ENCODE measurements at places on chromosomes 1 and 21. TPM values are rescaled to one million over a fixed set of nuclear protein-coding genes. Genes with fewer than 3 reads are reported as not detected.

DNA sequence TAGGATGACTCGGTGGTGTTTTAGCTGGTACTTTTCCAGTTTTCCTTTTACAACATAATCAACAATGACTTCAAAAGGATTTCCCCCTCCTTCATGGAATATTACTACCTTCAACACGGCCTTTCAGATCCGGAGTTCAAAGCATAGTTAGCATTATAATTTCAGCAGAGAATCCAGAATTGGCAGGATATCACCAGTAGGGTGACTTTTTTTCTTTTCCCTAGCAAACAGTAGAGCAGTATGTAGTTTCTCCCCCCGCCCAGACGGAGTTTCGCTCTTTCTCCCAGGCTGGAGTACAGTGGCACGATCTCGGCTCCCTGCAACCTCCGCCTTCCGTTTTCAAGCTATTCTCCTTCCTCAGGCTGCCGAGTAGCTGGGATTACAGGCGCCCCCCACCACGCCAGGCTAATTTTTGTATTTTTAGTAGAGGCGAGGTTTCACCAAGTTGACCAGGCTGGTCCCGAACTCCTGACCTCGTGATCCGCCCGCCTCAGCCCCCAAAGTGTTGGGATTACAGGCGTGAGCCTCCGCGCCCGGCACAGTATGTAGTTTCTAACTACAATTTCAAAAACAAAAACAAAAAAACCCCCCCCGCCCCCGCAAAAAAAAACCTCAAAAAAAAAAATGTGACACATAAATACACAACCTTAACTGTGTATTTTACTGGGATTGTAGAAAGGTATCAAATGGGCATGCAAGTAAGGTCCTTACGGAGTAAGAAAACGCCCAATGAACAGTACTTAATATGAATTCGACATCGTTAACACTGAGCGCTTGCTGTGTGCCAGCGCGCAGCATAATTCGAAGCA, 1.5 kb upstream of the COX20 start:
- DNase-seq: peak; percentile 92

DNA sequence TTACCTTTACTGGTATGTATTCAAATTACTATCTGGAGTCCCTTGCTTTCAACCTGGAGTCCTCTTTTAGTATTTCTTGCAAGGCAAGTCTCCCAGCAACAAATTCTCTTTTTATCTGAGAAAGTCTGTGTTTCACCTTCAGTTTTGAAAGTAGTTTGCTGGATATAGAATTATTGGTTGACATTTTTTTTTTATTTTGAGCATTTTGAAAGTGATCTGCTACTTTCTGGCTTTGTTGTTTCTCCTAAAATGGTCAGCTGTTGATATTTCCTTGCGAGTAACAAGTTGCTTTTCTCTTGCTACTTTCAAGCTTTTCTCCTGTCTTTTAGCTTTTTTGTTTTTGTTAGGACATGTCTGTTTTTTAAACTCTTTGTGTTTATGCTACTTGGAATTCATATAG, 126.1 kb downstream of the TRIM33 start:
- no peak for DNase-seq

- no peak for DNase-seq
These were observed 357.0 kb downstream of the GPATCH2 start for GRCh38 chr1:217273866-217274265.

GRCh38 chr1:51690285-51690961, 73.5 kb downstream of the OSBPL9 start:
- DNase-seq: no peak

- DNase-seq: no peak
These were observed 108.2 kb downstream of the MAST2 start for GRCh38 chr1:45911634-45912033.

- no peak for DNase-seq
These were observed 158.1 kb downstream of the LTN1 start for GRCh38 chr21:28834335-28835238.

DNA sequence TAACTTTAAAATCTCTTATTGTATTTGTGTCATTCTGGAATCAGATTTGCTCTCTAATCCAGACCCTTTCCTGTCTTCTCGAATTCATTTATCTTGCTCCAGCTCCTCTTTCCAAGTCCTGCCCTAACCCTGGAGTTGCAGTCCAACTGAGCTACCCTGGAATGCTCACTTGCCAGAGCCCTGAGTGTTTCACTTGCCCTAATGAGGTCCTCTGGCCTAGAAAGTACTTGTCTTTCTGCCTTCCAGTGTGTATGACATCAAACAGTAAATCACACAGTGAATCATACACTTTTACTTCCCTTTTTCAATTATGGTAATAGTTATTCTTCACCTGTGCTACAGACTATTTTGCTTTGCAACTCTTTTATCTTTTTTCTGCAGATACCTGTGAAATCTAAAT, 96.9 kb downstream of the NEK7 start:
- DNase-seq: no peak

- DNase-seq: no peak
These were observed 77.6 kb downstream of the RPS6KA1 start for GRCh38 chr1:26607186-26607585.

DNA sequence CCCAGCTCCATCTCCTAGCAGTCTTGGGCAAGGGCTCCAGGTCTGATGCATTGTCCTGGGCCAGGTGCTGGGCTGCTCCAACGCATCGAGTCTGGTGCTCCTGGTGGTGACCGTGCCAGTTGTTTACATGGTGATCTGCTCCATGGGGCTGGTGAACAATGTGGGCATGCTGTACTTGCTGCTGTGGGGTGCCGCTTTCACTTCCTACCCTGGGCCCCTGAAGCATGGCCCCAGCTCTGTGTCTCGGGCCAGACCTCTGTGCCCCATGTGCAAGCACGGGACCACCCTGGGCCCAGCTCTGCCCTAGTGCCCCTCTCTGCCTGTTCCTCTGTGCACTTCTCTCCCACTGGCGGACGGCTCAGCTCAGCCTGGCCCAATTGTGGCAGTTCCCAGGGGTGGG, 119.4 kb downstream of the MAST2 start:
- no peak for DNase-seq

GRCh38 chr21:34838956-34839820, 170.4 kb downstream of the CLIC6 start:
- no peak for DNase-seq

- peak; percentile 92 for DNase-seq
These were observed 22.8 kb downstream of the GABPA start for GRCh38 chr21:25757531-25757930.

DNA sequence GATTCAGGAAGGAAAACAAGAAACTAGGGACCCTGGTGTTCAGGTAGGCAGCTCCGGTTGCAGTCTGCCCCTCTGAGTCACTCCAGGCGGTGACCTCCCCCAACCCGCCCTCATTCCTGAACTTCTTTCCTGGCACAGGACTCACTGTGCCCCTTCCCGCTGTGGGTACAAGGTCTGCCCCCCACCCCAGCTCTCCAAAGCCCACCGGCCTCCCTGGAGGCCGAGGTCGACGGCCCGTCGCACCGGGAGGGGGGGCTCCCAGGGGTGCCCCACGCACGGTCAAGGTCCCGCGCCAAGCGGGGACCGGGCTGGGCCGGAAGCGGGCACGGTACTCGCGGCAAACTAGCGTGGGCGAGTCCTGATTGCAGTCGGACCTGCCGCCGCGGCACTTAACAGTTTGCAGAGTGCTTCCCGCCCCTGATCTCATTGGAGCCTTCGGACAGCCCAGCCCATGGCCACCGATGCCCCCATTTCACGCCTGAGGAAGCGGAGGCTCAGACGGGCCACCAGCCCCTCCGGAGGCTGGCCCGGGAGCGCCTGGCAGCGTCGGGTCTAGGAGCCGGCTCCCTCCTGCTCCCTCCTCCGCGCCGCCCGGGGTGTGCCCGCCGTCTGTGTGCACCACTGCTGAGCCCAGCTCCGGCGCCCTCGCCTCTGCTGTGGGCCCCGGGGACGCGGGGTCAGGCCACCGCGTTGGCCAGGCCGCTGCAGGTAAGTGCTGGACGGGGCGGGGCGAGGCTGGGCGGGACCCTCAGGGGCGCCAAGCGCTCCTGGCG, at the start of gene GJB3:
Gene GJB3, plus strand, starts transcription at position 144 of the 773 bp plus-strand sequence. CDS start 3,549 bp downstream, outside the sequence.
- DNase-seq: no peak

DNA sequence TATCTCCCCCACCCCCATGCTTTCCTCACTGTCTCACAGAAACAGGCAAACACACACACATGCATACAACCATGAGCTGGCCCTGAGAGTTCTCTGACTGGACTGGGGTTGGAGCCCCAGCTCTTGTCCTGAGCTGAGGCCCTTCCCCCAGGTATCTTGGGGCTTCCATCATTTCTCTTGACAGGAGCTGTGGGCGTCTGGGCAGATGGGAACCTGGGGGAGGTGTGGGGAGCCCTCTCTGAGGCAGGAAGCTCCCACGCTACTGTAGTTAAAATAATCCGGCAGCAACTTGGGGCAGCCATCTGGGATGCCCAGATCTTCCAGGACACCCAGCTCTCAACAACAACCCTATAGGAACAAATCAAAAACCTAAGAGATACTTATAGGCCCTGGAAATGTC, 2.7 kb upstream of the KIF21B start:
- no peak for DNase-seq

GRCh38 chr1:241130881-241131280, 226.1 kb downstream of the RGS7 start:
- no peak for DNase-seq

DNA sequence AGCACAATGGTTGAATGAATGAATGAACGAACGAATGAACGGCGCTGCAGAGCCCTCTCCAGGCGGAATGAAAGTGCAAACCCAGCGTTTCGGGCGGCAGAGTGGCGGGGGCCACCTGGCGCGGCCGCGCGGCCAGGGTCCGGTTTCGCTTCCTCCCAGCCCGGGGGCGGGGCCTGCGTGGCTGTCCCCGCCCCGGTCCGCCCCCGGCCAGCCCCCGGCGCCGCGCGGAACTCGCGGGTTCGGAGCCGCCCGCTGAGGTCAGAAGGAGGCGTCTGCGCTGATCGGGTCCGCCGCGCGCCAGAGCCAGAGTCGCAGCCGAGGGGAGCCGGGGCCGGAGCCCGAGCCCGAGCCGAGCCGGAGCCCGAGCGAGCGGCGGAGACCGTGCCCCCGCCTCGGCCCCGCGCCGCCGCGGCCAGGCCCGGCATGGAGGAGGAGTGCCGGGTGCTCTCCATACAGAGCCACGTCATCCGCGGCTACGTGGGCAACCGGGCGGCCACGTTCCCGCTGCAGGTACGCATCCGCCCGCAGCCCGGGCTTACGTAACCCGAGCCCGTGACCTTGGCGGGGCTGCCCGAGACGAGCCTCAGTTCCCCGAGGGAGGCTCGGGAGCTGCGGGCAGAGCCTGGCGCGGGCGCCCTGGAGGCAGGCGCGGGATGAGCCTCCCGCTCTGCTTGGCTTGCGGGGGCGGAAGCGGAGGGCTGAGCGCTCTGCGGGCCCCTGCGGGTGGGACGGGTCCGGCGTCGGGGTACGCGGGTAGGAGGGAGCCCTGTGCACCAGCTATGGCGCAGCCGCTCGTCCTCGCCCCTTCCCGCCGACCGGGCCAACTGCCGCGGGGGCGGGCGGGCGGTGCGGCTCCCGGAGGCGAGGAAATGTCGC, at the start of gene PDXK:
Gene PDXK, plus strand, starts transcription at position 258 of the 876 bp plus-strand sequence. Its CDS starts 166 bp downstream, at position 424.
- DNase-seq: peak; percentile 95

- no peak for DNase-seq
These were observed 144.3 kb downstream of the DNM3 start for GRCh38 chr1:171985639-171986038.

DNA sequence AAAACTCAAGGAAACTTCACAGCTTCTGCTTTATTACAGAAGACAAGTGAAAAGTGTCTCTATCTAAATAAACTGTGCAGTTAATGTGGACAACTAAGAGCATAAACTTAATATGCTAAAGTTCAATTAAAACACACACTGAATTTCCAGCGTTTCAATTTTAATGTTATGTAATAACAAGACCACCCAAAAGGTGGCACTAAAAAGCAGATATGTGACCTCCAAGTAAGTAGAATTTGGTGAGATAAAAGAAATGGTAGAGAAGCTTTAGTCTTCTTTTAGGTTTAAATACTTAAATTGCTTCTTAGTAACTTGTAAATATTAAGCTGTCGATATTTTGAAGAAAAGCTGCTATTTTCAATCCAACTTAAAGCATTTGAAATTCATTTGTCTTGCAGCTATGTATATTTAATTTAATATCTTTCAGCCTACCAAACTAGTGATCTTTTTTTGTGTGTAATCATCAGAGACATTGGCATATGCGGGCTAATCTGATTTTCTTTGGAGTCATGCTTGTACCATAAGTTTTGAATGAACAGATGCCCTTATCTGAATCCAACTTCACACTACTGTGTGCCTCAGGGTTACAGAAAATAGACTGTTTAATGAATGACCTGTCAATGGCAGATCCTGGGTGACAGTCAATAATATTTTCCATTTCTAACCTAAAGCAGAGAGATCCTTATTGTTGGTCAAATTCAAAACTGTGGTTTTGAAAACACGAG, 36.5 kb upstream of the ADAMTS1 start:
- DNase-seq: peak; percentile 43

DNA sequence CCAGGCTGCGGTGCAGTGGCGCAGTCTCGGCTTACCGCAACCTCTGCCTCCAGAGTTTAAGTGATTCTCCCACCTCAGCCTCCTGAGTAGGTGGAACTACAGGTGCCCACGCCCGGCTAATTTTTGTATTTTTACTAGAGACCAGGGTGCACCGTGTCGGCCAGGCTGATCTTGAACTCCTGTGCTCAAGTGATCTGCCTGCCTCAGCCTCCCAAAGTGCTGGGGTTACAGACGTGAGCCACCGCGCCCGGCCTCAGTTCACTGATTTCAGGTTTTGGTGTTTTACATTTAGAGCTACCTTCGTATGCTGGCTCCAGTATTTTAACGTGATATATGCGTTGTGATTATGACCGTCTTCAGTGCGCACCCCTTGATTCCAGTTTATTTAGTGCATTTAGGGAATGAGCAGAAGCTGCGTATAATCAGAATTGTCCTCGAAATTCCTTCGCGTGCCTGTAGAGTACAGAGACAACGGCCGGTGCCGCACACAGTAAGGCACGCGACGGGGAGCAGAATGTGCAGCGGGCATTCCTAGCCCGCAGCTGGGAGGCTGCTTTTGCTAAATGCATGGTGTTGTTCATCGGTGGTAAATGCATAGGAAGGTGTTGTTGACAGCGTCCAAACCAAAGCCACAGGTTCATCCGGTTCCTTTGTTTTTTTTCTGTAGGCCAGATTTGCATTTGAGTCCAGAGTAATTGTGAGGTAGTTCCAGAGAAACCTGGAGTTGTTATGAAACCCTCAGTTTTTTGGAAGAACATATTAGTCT, 48.9 kb upstream of the DIP2A start:
- DNase-seq: no peak

GRCh38 chr1:170415710-170416372, 116.1 kb upstream of the GORAB start:
- DNase-seq: peak; percentile 87

GRCh38 chr1:245361065-245361464, 206.3 kb downstream of the KIF26B start:
- peak; percentile 58 for DNase-seq

Gene BATF3
- 2.3 TPM for total RNA-seq

Gene HDGF
- 123 TPM for total RNA-seq

Gene ZNF670
- total RNA-seq: 3.5 TPM

Gene SCCPDH
- total RNA-seq: 41.0 TPM

Gene CHD5
- total RNA-seq: 0.09 TPM

Gene SYT6
- total RNA-seq: 0.40 TPM

Gene NTMT2
- 1.8 TPM for total RNA-seq

Gene OPTC
- not detected for total RNA-seq

Gene KRTAP10-2
- not detected for total RNA-seq

Gene FAM163A
- total RNA-seq: 0.31 TPM

Gene TEX38
- not detected for total RNA-seq

Gene TMEM82
- not detected for total RNA-seq
